Frontal cortex (tissue), 4 donors: ENCODE measurements at places on chromosomes 12 and 14. TPM values are rescaled to one million over a fixed set of nuclear protein-coding genes. Genes with fewer than 3 reads are reported as not detected.

RHEBL1 gene
- total RNA-seq = 1.2 TPM

CSRP2 gene
- 298 TPM for total RNA-seq

EIF2S3B gene
- 1.6 TPM for total RNA-seq

COX8C gene
- not detected for total RNA-seq

SIX4 gene
- total RNA-seq = 0.41 TPM
